ENCODE measurements at places on chromosomes 6 and 20. TPM values are rescaled to one million over a fixed set of nuclear protein-coding genes. Genes with fewer than 3 reads are reported as not detected.

C6orf132 gene
- total RNA-seq = 0.18 TPM

DNA sequence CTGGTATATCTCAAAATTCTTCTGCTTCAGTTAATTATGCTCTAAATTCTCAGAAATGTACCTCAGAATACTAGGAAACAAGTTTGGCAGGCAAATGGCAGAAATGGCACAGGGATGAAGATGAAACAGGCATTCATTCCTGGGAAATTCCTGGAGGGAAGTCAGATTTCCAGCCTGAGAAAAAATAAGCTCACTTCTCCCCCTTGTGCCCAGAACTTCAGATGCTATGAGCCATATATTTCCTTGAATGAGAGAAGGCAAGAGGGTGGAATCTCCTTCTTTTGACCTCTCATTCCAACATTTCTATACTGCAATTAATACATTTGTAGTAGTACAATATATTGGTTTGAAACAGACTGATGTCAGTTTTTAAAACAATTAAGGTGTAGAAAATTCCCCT lies 22.8 kb downstream of the RGS17 start:
- no peak overlapping the region for H3K4me3 ChIP-seq
- no peaks in the 10 kb centered on the region for H3K36me3 ChIP-seq
- peaks cover 1% of the 10 kb centered on the region for H3K27me3 ChIP-seq
- H3K27ac ChIP-seq = no peak overlapping the region

PPARD gene
- total RNA-seq = 18.8 TPM

DNA sequence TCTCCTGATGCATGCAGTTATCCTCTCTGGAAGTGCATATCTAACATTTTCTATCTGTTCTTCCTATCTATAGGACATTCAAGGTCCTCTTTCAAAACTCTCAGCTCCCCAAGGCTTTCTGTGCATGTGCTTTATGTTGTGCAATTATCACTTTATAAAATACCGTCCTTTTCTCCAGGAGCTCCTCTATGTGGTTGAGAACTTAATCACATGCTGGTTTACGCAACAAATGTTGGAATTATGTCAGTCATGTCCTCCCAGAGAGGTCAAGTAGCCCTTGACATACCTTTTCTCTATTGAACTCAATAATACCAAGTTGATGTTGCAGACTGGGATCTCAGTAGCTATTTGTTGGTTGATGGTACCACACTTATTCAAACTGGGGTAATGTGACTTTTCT lies 388.4 kb downstream of the BTBD3 start:
- no peak overlapping the region for H3K27ac ChIP-seq
- no peak overlapping the region for H3K4me3 ChIP-seq
- DNase-seq = no peak
- no peaks in the 10 kb centered on the region for H3K36me3 ChIP-seq

Data from activated T-helper 1 cell treated with anti-CD3 and anti-CD28 coated beads, Interleukin-12 subunit alpha, Interleukin-12 subunit beta, Interleukin-2, Interleukin-4 antibody, amounts not matched to agents 30 ng/mL and 10 ng/mL and 1 ng/mL, durations not matched to agents 14 hours and 24 hours and 36 hours (primary cell).